ENCODE measurements at places on chromosomes 2 and 18.

- no peak for DNase-seq
Observed at GRCh38 chr2:31785876-31786275, 205.1 kb upstream of the SRD5A2 start.

- no peak for DNase-seq
Observed at GRCh38 chr2:43701111-43701510, 24.9 kb upstream of the C1GALT1C1L start.

DNA sequence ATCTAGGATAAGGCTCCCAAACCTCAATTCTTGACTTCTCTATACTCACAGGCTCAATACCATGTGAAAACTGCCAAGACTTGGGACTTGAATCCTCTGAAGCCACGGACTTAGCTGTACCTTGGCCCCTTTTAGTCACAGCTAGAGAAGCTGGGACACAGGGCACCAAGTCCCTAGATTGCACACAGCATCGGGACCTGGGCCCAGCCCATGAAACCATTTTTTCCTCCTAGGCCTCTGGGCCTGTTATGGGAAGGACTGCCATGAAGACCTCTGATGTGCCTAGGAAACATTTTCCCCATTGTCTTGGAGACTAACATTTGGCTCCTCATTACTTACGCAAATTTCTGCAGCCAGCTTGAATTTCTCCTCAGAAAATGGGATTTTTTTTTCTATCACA lies 1011.8 kb upstream of the DDX18 start:
- DNase-seq, result no peak

DNA sequence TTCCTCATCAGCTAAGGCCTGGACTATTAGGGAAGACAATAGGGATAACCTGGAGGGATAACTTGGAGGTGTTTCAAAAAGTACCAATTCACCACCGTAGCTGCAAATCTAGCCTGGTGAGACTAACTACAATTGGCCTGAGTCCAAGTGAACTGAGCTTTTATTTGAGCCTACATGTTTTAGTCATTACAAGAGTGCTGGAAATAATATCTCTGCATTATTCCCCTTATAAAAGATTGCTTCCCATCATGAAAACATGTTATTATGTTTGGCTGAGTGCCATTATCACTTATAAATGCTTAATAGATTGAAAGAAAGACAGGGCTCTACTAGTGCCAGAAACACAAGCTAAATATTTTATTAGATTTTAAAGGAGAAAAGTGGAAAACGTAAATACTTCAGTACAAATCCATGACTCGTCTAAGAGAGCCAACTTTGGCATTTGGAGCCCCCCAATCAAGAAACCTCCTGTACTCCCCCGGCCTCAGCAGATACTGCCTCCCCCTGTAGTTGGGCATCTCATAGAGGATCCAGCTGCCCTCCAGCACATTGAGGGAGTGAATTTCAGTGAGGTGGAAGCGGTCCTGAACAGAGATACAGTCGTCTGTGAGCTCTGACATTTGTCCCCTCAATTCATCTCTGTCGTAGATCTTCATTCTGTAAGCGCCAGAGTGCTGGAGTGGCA lies 3.6 kb downstream of the CRYGB start:
- peak; percentile 62 for DNase-seq

DNA sequence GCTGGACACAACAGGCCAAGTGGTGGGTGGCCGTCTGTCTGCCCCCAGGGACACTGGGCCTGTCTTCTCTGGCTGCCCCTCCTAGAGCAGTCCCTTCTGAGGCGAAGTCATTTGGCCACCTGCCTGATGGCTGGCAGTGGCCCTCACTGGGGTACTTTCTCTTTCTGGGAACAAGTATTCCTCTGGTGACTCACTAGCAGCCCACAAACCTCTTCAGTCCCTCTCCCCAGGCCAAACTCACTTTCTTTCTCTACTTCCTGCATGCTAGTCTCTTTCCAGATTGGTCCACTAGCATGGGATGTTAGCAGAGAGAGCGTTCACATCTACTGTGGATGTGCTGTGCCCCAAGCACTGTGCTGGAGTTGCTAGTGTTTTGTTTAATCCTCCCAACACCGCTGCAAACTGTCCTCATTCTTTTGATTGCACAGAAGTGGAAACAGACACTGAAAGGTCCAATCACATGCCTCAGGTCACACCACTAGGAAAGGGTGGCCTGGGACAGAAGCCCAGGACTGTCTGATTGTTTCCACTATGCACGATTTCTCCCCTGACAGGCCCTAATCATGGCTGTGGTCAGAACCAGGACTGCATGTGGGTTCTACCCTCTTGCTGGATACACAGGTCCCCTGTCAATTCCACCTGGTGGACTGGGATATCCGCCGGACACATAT lies 5.2 kb downstream of the DYSF start:
- DNase-seq, result no peak

DNA sequence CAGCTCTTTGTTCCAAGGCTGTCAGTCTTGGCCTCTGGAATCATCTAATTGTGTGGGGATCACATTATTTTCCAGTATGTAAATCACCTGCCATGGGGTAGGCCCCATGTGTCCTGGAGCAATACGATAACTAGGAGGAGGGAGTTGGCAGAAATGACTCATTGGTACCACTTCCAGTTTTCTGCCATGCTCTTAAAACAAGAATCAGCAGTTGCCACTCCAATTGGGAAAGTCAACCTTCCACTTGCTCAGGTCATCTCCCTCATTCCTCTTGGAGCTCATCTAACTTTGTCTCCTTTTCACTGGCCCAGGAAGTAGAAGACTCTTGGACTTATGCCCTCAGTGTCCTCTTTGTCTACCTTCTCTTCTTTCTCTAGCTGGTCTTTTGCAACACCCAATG lies 487.0 kb downstream of the SLC4A3 start:
- no peak for DNase-seq

DNA sequence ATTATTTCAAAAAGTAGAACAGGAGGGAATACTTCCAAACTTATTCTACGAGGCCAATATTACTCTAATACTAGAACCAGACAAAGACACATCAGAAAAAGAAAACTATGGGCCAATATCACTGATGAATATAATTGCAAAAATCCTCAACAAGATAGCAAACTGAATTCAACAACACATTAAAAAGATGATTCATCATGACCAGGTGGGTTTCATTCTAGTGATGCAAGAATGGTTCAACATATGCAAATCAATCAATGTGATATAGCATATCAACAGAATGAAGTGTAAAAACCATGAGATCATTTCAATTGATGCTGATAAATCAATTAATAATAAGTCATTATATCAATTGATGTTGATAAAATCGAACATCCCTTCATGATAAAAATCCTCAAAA lies 22.4 kb upstream of the EML6 start:
- no peak for DNase-seq

GRCh38 chr2:68716604-68717304 lies 17.9 kb upstream of the ARHGAP25 start:
- no peak for DNase-seq

- DNase-seq, result no peak
Observed at GRCh38 chr2:170217778-170218251, 39.9 kb downstream of the MYO3B start.

DNA sequence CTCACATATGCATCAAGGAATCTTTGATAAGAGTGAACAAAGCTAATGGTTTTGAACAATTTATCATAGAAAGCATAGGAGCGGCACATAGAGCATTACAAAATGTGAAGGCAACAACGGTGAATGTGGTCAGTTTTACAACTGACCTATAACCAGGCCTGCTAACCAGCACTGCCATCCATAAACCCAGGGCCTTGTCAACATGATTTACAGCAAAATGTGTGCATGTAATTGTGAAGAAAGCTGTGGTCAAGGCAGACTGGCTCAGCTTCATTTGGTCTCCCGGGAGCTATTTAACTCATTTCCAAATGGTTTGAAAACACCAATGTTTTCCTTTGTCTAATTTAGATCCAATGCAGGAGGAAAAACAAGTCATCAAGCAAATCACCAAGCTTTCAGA lies 119.8 kb downstream of the DHRS9 start:
- no peak for DNase-seq

- no peak for DNase-seq
Observed at GRCh38 chr18:6574631-6575030, 154.9 kb upstream of the ARHGAP28 start.

GRCh38 chr18:61734396-61734795 lies 158.4 kb downstream of the RNF152 start:
- no peak for DNase-seq

- no peak for DNase-seq
Observed at GRCh38 chr18:959854-960253, 55.2 kb downstream of the ADCYAP1 start.

DNA sequence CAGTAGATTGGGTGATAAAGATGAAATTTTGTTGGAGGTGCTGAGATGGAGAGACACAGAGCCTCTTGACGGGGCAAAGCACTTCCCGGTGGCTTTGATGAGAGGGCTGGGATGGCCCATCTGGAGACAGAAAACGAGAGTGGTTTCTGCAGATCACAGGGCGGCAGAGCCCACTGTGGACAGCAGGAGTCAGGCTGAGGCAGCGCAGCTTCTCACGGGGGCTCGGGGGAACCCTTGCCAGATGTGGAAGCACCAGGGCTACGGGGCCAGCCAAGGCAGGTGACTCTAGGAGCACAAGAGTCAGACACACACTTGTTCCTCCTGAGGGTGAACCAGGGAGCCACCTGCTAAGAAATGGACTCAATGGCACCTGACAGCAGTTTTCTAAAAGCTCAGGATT lies 78.5 kb downstream of the TPO start:
- no peak for DNase-seq

DNA sequence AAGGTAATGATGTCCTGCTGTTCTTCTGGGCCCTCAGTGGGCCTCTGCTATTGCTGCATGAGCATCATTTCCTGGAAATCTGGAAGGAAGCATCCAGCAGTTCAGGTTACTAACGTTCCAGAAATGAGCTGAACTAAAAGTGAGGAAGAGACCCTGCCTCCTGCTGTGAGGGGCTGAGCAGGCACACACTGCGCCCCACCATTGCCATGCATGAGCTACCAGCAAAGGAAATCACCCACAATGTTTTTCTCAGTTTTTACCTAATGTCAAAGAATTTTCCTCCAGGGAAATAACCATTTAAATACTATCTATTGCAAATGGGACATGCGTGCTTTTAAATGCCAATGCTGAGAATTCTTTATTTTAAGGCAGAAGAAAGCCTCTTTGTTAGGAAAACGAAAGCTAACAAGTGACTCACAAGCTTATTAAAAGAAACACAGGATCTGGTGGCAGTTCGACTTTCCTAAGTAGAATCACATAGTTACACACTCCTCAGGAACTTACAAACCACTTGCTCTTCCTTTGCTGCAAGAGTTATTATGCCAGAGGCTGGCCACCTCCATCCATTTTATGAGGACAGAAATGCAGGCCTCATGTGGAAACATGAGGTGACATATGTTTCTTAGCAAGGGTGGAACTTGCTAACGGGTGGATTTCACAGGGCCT lies 152.6 kb upstream of the TTC39C start:
- DNase-seq, result no peak

- no peak for DNase-seq
Observed at GRCh38 chr2:80454628-80455027, 150.1 kb upstream of the LRRTM1 start.

- no peak for DNase-seq
Observed at GRCh38 chr2:174776223-174776622, 12.0 kb upstream of the CHRNA1 start.

GRCh38 chr2:37553411-37554154 lies 117.9 kb downstream of the CDC42EP3 start:
- no peak for DNase-seq

DNA sequence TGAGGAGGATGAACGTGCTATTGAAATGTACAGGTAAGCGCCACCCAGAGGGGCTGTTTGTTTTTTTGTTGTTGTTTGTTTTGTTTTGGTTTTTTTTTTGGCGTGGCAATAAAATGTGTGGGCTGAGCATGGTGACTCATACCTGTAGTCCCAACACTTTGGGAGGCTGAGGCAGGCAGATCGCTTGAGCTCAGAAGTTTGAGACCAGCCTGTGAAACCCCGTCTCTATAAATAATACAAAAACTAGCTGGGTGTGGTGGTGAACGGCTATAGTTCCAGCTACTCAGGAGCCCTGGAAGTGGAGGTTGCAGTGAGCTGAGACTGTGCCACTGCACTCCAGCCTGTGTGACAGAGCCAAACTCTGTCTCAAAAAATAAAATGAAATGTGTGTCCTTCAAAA lies 6.2 kb downstream of the PDCL3 start:
- no peak for DNase-seq

Data from NCI-H1092 (cell line).